ENCODE measurements at places on chromosomes 3 and 15. TPM values are rescaled to one million over a fixed set of nuclear protein-coding genes. Genes with fewer than 3 reads are reported as not detected.

Gene LAMB2
- total RNA-seq = 1.2 TPM

GRCh38 chr3:52313188-52313773 lies 2.8 kb upstream of the DNAH1 start:
- H3K27me3 ChIP-seq = no peaks in the 10 kb centered on the region
- peaks cover 13% of the 10 kb centered on the region for H3K4me1 ChIP-seq
- no peak overlapping the region for H3K4me3 ChIP-seq

DNA sequence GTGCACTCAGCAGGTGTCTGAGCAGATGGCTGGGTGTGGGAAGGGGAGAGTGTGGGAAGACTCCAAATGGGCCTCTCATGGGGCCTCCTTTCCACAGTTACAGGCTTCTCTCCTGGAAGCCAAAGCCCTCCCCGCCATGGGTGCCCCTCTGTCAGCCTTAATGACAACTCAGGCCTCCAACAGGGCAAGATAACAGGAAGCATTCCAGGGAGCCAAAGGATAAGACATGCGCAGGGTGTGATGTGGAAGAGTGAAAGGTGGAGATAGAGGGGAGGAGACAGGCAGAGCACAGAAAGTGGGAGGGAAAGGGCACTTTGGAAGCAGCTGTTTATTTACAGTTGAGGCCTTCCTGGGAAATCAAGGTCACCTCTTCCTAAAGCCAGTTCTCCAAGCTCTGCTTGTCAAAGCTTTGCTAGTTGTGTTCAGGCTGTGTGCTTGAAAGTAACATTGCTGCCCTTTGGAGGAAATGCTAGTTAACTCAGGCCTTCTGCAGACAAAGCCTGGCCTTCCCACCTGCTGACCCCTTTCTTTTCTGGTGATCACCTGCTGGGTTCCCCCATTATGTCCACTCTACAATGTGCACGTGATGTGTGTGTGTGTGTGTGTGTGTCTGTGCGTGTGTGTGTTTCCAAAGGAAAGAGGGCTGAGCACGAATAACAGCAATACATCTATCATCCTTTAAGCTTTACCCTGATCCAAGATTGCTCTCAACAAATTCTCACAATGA lies 35.2 kb upstream of the SMAD3 start:
- H3K36me3 ChIP-seq = no peaks in the 10 kb centered on the region
- no peak overlapping the region for H3K4me3 ChIP-seq
- DNase-seq = no peak
- H3K27me3 ChIP-seq = peaks cover 13% of the 10 kb centered on the region

GRCh38 chr3:41819236-41819635 lies 142.7 kb downstream of the ULK4 start:
- H3K4me1 ChIP-seq = no peaks in the 10 kb centered on the region
- peaks cover 6% of the 10 kb centered on the region for H3K36me3 ChIP-seq
- no peak overlapping the region for H3K4me3 ChIP-seq
- DNase-seq = no peak
- no peak overlapping the region for H3K27ac ChIP-seq
- H3K27me3 ChIP-seq = no peaks in the 10 kb centered on the region

DNA sequence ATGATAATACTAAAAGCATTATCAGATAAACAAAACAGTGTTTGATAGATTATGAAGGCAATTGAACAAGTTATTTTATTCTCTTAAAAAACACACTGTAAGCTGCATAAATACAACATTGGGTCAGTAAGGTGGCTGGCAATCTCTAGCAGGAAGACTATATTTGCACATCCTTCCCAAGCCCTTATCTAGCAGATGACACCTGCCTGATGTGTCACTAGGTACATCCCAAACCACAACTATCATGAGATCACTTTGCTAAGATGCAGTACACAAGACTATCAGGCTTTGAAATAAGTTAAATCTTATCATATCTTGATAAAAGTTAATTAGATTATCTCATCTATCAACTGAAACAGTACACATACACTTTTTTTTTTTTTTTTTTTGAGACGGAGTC lies 417.4 kb downstream of the MECOM start:
- peaks cover 24% of the 10 kb centered on the region for H3K27me3 ChIP-seq
- no peak overlapping the region for H3K4me3 ChIP-seq
- peaks cover 2% of the 10 kb centered on the region for H3K4me1 ChIP-seq
- DNase-seq = no peak

- peaks cover 3% of the 10 kb centered on the region for H3K27me3 ChIP-seq
- no peak for DNase-seq
- H3K4me1 ChIP-seq = no peaks in the 10 kb centered on the region
- no peak overlapping the region for H3K4me3 ChIP-seq
- H3K36me3 ChIP-seq = no peaks in the 10 kb centered on the region
Observed at GRCh38 chr15:54312528-54312927, 334.3 kb downstream of the UNC13C start.

Gene COL6A5
- not detected for total RNA-seq

Gene GOLGA6L24
- total RNA-seq = not detected

DNA sequence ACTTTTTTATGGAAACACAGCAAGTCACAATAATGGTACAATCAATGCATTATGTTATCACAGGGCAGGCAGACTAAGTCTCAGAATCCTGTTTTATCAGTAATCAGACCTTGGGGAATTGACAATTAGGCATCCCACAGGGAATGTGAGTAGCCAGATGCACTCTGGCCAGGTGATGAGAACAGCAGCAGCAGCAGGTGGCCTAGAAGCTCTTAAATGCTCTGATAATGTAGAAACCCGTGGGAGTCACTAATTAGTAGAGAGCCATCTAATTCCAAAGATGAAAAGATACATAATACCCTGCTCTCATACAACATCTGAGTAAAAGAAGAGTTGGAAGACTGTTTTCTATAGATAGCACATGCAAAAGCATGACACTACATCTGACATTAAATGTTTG lies 12.6 kb downstream of the CEP152 start:
- no peak overlapping the region for H3K4me3 ChIP-seq
- DNase-seq = no peak
- no peaks in the 10 kb centered on the region for H3K27me3 ChIP-seq
- peaks cover 33% of the 10 kb centered on the region for H3K4me1 ChIP-seq
- H3K36me3 ChIP-seq = peaks cover 19% of the 10 kb centered on the region
- no peak overlapping the region for H3K27ac ChIP-seq

- no peaks in the 10 kb centered on the region for H3K4me1 ChIP-seq
- H3K36me3 ChIP-seq = no peaks in the 10 kb centered on the region
- no peaks in the 10 kb centered on the region for H3K27me3 ChIP-seq
- DNase-seq = no peak
- no peak overlapping the region for H3K4me3 ChIP-seq
Observed at GRCh38 chr3:6516143-6516542, 344.8 kb upstream of the GRM7 start.

Gene TGM4
- total RNA-seq = not detected

- H3K36me3 ChIP-seq = peaks cover 4% of the 10 kb centered on the region
- H3K27me3 ChIP-seq = peaks cover 7% of the 10 kb centered on the region
- no peak for DNase-seq
- H3K4me3 ChIP-seq = no peak overlapping the region
Observed at GRCh38 chr3:126921085-126921824, 61.7 kb upstream of the PLXNA1 start.

Gene GPR87
- total RNA-seq = not detected

Gene FRG2C
- total RNA-seq = not detected

GRCh38 chr3:24164967-24165602 lies 220.0 kb downstream of the NR1D2 start:
- H3K36me3 ChIP-seq = no peaks in the 10 kb centered on the region
- no peak for DNase-seq
- no peak overlapping the region for H3K4me3 ChIP-seq
- H3K27ac ChIP-seq = no peak overlapping the region
- H3K4me1 ChIP-seq = no peaks in the 10 kb centered on the region
- H3K27me3 ChIP-seq = peaks cover 6% of the 10 kb centered on the region

DNA sequence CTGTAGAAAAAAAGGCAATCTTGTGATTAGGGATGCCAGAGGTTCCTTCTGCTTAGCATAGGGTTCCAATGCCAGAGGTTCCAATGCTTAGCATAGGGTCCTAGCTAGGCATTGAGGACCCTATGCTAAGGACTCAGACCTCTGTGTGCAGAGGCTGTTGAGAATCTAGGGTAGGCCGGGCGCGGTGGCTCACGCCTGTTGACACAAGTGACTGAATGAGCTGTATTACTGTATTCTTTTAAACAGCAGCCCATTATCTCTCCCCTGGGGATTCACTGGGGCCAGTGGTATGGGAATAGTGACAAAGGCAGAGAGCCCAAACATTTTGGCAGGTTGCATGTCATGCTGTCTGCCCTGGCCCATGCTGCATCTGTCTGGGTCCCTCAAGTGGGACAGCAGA lies 16.2 kb downstream of the PAK6 start:
- H3K27me3 ChIP-seq = peaks cover 40% of the 10 kb centered on the region
- DNase-seq = no peak
- no peak overlapping the region for H3K27ac ChIP-seq
- no peaks in the 10 kb centered on the region for H3K36me3 ChIP-seq
- H3K4me1 ChIP-seq = peaks cover 9% of the 10 kb centered on the region

GRCh38 chr3:147404000-147404799 lies 2.1 kb downstream of the ZIC4 start:
- H3K27ac ChIP-seq = no peak overlapping the region
- H3K4me3 ChIP-seq = no peak overlapping the region
- H3K27me3 ChIP-seq = peaks cover 46% of the 10 kb centered on the region
- peaks cover 6% of the 10 kb centered on the region for H3K4me1 ChIP-seq

Gene OR5K2
- not detected for total RNA-seq
